ENCODE measurements at places on chromosomes 12 and 14. TPM values are rescaled to one million over a fixed set of nuclear protein-coding genes. Genes with fewer than 3 reads are reported as not detected.

Gene KRT86
- total RNA-seq, result not detected

Gene ENDOU
- not detected for total RNA-seq

Gene OR4K1
- not detected for total RNA-seq

Gene POC1B
- total RNA-seq, result 13.8 TPM

Gene FAIM2
- 2.5 TPM for total RNA-seq

Gene CLEC2A
- total RNA-seq, result not detected

Gene NEUROD4
- total RNA-seq, result not detected

Gene IGFBP6
- total RNA-seq, result 632 TPM
